ENCODE measurements at places on chromosomes 5 and 9.

DNA sequence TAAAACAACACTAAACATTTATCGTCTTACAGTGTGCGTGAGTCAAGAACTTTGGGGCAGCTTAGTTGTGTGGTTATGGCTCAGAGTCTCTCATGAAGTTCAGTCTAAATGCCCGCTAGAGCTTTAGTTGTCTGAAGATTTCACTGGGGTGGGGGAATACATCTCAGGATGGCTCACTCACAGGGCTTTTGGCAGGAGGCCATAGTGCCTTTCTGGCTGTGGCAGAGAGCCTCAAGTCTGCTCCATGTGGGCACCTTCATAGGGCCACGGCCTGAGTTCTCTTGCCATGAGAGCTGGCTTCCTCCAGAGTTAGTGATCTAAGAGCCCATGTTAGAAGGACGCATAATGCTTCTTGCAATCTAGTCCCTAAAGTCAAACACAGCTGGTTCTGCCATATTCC is 258.8 kb upstream of the NUDT12 start:
- DNase-seq: no peak

- DNase-seq: no peak
These were observed 766.2 kb downstream of the PTPRD start for GRCh38 chr9:9846557-9846956.

DNA sequence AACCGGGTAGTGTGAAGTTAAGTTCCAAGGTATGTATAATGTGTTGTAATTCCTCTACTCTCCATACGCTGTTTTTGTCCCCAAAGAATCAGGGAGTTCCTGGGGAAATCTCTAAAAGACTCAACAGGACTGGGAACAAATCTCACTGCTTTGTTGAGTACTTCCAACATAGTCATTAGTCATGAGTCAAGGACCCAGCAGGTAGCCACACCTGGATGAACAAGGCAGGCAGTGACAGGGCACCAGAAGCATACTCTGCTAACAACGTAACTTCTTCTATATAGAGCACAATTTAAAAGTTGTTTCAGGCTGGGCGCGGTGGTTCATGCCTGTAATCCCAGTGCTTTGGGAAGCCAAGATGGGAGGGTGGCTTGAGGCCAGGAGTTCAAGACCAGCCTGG is 126.8 kb downstream of the SLC1A3 start:
- DNase-seq: no peak

DNA sequence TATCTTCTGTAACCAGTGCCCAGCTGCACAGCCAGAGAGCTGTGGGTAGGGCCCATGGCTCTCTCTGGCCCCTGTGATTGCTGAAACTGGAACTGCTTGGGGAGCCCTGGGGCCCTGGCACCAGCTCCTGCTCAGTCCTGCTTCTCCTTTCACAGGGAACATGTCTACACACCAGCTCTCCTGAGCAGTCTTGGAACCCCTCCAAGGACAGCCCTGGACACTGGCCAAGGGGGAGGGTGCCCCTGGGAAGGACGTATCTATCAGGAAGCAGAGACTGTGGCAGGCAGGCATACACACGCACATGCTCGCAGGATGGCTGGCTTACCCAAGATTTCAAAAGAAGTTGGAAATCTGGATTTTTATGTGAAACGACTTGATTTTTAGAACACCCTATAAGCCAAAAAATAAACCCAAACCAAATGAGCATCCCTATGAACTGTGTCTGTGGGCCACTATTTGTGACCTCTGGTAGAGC is 8.8 kb upstream of the TRAF1 start:
- peak; percentile 94 for DNase-seq

- no peak for DNase-seq
These were observed 24.9 kb downstream of the SHB start for GRCh38 chr9:38043931-38044623.
